ENCODE measurements at places on chromosomes 3 and 15.

GRCh38 chr3:55128225-55128823, 200.5 kb upstream of the LRTM1 start:
- no peak for DNase-seq

GRCh38 chr3:195839260-195840010, 27.7 kb upstream of the MUC4 start:
- no peak for DNase-seq

GRCh38 chr3:195908694-195909581, 587 bp upstream of the TNK2 start:
- peak; percentile 78 for DNase-seq

DNA sequence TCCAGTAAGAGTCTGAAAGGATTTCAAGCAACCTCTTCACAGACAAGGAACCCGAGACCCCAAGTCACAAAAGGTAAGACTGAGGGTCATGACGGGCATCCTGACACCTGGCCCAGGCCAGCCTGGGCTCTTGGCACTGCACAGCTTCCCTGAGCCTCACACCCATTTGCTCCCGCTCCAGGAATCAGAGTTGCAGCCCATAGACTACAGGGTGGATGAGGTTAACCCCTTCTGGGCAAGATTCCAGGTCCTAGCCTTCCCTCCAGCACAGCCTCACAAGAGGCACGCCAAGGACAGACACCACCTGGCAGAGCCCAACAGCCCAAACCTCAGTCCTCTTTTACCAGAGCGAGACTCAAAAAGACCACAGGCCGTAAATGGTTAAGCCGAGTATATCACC, 36.2 kb downstream of the RBPMS2 start:
- no peak for DNase-seq

DNA sequence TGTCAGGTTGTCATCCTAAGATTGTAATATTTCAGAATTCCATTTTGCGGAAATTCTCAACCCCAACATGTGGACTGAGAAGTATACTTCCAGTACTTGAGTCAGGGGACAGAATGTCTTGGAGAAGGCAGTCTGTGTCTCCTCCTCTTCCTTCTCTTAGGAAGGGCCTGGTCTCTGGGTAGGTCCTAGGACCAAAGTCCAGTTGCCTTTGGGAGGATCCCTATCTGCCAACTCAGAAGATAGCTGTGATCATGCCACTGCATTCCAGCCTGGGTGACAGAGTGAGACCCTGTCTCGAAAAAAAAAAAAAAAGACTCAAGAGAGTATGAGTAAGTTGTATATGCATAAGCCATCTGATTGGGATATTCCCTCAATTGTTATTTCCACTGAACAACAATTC, 23.9 kb upstream of the FAM3D start:
- no peak for DNase-seq

DNA sequence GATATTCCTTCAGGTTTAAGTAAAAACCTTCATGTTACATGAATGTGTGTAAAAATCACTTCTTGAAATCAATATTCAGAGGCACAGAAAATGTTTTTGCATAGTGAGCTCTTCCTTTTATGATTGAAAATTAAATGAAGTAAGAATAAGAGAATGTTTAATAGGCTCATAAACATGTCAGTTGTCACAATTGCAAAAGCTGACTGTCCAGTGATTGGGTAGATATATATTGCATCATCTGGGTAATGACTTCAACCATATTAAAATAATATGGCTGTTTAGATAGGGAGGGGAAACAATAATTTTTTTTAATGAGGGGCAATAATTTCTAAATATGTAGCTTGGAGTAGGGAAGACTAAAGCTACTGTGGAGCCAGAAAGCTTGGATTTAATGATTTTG, 529.8 kb upstream of the GOLIM4 start:
- DNase-seq = no peak

- no peak for DNase-seq
These were observed 28.4 kb downstream of the PCSK6 start for GRCh38 chr15:101461097-101461496.

DNA sequence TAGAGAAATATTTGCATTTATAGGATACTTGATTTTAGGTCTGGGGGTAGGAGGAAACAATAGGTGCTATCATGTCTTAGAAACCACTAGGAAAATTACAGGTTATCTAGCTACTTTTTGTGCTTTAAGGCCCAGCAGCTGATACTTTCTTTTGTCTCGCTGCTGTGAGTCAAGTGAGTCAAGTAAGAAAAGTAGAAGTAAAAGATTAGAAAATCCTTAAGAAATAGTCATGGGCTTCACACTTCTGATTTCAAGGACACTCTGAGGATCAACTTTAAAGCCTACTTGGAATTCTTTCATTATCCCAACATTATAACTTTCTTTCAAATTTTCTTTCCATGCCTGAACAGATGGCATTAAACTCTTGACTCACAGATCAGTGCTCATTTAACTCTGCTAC, 95.2 kb upstream of the RBMS3 start:
- DNase-seq = no peak

DNA sequence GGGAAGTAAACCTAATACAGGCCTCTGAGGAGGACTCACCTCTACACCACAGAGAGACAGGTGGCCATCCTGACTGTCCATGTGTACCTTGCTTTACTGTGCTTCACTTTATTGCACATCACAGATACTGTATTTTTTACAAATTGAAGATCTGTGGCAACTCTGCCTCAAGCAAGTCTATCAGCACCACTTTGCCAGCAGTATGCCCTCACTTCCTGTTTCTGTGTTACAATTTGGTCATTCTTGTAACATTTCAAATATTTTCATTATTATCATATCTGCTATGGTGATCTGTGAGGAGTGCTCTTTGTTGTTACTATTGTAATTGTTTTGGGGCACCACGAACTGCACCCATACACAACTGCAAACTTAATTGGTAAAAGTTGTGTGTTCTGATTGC, 78.0 kb downstream of the BBX start:
- peak; percentile 49 for DNase-seq

DNA sequence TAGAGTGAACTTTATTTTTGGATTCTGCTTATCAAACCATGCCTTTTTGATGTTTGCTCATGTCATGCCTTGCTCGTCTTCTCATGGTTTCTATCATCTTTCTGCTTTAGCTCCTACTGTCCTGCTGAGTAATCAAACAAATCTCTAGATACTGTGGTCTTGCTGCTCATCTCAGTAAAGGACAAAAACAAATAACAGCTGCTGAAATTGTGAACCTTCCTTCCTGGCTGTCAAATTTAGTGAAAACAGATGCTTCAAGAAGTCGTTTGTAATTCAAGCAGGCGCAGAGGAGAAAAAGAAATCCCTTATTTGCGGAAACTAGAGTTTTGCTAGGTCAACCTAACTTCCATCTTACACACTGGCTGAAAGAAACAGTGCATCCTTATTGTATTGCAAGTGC, 616.1 kb upstream of the ALCAM start:
- no peak for DNase-seq

GRCh38 chr3:183156266-183156665, 6.3 kb downstream of the LAMP3 start:
- DNase-seq = no peak

GRCh38 chr15:74007820-74008371, 13.4 kb downstream of the PML start:
- DNase-seq = peak; percentile 38
